Stimulated activated CD4-positive, alpha-beta T cell treated with anti-CD3 and anti-CD28 coated beads, Interleukin-4, amount 100 ng/mL, for 1 hour (primary cell): ENCODE measurements at places on chromosomes 11 and 22.

GRCh38 chr22:21568347-21569075, 997 bp downstream of the UBE2L3 start:
- DNase-seq, result no peak

DNA sequence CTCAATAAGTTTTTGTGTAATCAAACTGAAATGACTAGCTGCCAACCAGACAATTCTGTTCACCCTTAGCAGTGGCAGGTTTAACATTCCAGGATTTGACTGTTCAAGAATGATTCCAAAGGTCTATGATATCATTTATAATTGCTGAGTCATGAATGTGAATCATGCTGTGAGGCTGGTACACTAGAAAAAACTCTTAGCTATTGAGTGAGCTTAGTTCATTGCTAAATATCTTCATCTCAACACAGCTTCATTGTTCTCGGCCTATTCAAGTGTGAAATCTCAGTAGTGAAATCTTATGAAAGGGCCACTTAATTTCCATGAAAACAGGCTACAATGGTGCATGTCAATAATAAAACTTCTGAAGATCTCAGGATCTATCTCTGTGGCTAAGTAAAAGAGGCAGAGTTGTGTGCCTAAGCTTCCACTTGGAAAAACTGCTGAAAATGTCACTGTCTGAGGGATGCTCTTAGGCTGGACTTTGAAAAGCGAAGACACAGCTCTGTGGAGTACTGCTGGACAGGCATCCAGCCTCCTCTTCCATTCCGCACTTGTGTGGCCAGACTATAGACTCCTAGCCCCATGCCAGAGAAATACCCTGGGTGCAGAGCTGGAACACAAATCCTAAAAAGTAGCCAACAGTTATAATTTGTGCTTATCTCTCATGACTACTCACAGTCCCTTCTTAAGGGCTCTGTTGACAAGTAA, 12.8 kb downstream of the AQP11 start:
- no peak for DNase-seq

- DNase-seq, result no peak
These were observed 1065.2 kb downstream of the JRKL start for GRCh38 chr11:97454988-97455387.

GRCh38 chr11:45899448-45900174, 7.5 kb downstream of the FREY1 start:
- DNase-seq, result peak; percentile 64

DNA sequence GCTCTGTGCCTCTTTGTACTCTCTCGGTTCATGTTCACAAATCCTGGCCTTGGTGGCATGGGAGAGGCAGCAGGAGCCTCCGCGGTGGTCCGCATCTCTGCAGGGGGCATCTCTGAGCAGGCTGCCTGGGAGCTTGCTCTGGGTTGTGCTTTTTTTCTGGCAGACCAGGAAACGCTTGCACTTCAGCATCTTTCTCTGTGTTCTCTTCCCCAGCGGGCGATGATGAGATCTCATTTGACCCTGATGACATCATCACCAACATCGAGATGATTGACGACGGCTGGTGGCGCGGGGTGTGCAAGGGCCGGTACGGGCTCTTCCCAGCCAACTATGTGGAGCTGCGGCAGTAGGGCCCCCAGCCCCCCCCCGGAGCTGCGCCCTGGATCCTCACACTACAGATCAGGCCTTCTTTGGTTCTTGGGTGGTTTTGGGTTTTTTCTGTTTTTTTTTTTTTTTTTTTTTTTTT, 36.5 kb downstream of the CTTN start:
- no peak for DNase-seq

DNA sequence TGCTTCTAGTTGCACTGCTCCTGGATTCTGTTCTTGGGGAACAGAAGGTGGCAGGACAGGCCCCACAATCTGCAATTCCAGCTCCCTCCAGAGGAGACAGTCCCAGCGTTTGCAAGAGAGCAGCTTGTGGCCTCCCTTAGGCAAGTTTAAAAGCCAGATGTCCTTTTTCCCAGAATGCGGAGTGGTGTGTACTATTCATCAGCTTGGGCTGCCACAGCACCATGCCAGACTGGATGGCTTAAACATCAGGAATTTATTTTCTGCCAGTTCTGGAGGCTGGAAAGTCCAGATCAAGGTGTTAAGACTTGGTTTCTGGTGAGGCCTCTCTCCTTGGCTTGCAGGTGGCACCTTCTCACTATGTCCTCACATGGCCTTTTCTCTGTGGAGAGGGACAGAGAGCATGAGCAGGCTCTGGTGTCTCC, 11.7 kb downstream of the MIAT start:
- no peak for DNase-seq

GRCh38 chr11:121587182-121587581, 134.4 kb upstream of the SORL1-AS1 start:
- DNase-seq, result no peak

DNA sequence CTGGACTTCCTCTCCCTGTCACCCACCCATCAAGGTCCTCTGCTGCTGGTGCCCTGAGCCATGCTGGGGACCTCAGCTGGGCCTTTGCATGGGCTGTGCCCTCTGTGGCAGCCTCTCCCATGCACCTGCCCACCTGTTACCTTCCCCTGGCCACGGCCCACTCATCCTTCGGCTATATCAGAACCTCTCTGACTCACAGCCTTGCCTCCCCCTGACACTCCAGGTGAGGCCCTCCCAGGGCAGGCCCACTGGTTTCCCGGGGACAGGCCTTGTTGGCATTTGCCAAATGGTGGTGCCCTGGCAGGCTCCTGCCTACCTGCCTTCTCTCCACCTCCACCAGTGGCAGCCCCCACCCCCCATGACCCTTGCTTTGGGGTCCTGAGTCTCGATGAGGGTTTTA, 73.7 kb upstream of the PRR5 start:
- DNase-seq, result no peak

DNA sequence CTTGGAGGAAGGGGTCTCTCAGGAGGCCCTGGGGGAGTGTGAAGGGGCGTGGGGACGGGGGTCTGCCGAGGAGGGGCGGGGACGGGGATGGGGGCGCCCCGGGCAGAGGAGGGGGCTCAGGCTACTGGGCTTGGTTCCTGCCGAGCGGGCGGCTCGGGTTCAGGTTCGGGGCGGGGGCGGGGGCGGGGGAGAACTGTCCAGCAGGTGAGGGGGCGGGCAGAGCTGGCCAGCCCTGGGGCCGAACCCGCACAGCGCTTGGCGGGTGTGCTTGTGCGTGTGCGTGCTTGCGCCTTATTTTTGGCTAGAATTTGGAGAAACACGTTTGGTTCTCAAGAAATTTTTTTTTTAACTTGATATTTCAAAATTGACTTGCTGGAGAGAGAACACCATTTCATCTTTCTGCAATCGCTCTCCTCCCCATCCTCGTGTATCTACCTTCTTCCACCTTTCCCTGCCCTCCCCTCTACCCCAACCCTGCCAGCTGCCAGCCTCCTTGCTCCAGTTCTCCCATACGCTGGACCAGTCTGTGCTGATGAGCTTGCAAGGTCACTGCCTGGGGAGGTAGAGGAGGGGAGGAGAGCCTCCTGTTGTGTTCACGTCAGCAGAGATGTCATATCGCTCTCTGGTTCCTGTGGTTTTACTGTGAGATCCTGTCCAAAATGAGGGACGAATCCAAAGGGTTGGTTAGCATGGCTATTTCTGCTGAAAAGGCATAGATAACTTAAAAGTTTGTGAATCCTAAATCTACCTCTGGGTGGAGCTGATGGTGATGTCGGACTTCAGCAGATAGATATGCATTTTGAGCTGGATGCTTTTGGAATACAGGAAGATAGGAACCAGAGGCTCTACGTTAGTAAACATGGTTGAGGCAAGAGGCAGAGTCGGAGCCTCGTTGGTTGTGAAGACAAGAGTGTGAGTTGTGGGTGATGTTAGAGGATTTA, 668 bp downstream of the MADD start:
- DNase-seq, result no peak

DNA sequence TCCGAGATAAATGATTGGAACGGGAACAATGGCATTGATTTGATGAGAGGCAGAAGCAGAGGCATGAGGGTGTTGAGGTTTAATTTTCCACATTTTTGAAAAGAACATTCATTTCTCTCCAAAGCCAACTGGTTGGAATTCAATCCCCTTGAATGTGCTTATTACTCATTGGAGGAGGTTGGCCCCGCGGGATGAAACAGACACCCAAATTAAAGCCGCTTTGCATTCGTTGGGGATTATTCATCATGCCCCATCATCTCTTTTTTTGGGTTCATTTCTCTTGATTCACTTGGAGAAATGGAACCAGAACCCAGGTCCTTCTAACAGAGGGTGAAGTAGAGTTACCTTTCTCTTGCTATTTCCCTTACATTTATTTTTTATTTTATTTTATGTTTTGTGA, 47.6 kb upstream of the PARVG start:
- no peak for DNase-seq

DNA sequence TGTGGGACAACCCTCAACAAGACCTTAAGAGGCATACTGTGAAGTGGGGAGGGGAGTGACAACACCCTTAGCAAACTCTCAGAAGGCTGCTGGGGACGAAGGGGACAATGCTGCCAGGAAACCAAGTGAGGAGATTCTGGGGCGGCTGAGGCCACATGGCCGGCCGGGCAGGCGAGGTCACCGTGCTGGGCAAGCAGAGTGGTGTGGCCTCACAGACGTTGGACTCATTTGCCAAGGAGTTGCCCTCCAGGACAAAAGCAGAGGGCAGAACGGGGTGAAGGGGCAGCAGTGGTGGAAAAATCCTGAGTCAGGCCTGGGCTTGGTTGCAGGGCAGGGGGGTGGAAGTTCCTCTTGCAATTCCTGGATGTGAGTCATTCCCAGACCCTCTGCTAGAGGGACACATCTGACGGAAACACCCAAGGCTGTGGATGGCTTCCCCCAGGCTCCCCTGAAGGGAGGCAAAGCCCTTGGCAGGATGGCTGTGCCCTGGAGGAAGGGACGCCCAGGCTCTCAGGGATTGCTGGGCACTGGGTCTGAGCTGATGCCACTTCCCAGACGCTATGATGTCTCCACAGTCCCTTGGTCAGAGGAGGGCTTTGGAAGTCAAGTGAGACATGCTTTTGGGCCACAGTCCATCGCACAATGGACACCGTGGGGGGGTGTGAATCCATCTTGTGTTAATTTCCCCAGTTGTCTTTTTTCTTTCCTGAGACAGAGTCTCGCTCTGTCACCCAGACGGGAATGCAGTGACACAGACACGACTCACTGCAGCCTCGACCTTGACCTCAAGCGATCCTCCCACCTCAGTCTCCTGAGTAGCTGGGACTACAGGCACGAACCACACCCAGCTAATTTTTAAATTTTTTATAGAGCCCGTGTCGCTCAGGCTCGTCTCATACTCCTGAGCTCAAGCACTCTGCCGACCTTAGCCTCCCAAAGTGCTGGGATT, 16.2 kb upstream of the SHANK3 start:
- DNase-seq, result no peak

DNA sequence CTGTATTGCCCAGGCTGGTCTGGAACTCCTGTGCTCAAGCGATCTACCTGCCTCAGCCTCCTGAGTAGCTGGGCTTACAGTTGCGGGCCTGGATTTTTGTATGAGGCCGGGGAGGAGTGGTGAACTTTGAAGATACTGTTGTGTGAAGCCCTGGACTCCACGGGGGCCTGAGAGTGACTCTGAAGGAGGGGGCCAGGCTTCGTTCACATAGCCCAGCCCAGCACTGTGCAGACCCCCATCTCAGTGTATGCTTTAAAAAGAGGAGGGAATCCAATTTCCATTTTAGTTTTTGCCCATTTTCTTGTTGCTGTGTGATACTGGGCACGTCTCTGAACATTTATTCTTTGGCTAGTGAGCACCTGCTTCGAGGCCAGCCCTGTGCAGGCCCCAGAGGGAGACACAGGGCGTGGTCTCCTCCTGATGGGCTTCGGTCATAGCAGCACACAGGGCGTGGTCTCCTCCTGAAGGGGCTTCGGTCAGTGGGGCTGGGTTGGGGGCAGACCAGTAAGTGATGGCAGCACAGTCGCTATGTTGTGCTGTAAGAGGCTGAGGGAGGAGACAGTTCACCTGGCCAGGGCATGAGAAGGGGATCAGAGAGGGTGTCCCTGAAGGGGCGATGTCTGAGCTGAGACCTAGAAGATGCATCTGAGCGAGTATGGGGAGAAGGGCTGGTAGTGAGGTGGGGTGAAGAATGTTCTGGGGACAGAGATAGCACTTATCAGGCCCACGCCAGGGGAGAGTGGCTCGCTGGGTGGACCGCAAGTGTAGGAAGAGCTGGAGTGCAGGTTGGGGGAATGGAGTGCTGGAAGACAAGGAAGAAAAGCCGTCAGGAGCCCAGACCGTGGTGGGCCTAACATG, 14.0 kb downstream of the SAMM50 start:
- DNase-seq, result no peak

GRCh38 chr11:10377183-10377582, 72.3 kb downstream of the ADM start:
- no peak for DNase-seq

DNA sequence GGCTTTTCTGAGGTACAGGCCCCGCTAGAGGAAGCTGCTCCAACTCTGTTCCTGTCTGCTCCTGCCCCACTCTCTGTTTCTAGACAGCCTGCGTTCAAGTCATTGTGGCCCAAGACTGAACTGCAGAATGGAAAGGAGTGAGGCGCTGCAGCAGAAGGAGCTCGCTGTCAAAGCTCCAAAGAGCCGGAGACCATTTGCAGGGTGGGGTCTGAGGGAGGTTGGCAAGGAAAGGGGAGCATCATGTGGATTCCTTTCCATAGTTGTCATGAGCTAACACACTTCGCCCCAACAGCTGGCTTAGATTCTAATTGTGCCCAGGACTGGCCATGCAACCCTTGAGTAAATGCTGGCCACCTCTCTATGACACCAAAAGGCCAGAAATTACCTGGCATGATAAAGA, 18.8 kb downstream of the APOL4 start:
- DNase-seq, result no peak

DNA sequence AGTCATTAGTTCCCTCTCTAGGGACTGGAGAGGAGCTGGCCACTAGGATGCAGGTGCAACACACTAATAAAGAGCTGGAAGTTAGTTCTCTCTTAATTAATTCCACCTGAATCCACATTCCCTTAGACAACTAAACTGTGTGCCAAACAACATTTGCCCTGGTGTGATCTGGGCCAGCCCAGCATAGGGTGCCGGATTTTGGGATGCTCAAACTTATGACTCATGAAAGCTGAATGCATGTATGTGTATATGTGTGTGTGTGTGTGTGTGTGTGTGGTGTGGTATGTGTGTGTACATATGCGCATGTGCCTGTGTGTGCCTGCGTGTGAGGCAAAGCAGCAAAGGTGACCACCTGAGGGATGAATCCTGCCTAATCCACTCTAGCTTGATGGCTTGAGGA, 110.7 kb downstream of the EHF start:
- no peak for DNase-seq

DNA sequence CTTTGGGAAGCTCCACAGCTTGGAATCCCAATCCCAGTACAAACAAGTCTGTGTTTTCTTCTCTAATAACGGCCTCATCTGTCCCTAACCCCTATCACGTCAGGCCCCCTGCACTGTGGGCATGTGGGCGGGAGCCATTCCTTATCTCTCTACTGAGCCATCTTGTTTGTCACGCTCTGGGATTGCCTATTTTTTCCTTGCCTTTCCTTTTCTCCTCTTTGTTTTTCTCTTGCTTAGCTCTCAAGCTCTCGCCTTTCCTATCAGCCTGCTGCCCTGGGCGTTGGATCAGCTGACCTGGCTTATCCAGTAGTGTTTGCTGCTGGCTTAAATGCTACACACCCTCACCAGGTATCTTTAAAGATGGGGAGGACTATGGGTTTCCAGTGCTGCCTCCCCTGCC, 35.8 kb downstream of the ARHGAP1 start:
- DNase-seq, result no peak

GRCh38 chr22:34639911-34640310, 426.0 kb upstream of the ISX start:
- DNase-seq, result no peak
